Tongue (tissue), 3 donors: ENCODE measurements at places on chromosomes 6 and 20. TPM values are rescaled to one million over a fixed set of nuclear protein-coding genes. Genes with fewer than 3 reads are reported as not detected.
A peak's percentile ranks its signal among the peaks of the same experiment; 100 is the strongest.

DNA sequence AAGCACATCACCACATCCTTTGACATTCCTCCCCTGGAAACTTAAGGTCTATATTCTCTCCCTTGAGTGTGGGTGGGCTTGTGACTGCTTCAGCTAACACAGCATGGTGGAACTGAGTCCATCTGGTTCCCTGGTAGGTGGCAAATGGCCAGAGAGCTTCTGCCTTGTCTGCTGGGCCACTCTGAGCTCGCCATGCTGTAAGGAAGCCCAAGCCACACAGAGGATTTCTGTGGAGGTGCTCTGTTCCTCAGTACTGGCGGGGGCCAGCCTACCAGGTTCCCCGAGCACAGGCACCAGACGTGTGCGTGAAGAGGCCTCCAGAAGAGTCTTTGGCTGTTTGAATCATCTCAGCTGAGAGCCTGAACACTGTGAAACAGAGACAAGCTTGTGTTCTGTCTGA, 41.6 kb upstream of the PMEPA1 start:
- DNase-seq: no peak

DNA sequence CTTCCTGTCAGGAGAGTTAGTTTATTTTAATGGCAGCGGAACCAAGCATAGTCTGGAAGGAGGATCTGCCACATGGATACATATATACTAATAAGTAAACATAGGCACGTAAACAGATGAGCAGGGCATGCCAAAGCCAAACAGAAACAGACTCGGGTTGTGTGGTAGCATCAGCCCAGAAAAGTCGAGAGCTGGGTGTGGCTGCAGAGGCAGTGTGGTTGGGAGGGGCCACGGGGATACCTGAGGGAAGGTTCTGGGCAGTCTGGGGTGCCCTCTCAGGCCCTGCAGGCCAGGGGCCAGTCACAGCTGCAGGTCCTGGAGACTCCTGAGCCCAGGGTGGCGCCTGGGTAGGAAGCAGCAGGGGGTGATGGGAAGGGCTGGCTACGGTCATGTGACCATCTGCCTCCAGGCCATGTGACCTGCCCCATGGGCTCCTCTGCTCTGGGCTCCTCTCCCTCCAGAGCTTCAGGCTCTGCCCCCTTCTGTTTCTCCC, 42.8 kb upstream of the MRPS10 start:
- no peak for DNase-seq

DNA sequence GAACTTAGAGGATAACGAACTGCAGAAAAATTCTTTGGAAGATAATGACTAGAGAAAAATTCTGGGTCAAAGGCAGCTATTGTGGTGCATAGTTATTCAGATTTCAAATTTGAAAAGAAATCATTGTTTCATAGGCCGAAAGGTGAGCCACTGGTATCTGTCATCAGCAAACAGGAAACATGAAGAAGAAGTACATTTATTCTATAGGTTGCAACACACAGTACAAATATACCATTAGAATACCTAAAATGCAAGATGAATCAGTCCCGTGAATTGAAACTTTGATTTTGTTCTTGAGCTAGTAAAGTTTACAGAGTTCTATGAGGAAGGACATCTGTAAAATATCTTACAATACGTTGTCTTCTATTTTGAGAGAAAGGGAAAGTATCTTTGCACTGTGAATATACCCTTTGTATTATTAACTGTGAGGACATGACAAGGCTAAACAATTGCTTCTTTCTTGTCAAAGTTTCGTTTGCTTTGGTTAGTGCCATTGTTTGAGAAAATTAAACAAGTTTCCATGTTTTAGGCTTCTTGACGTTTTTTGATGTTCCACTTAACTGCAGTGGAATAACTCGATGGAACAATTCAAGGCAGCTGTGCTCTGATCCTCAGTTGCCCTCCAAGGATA, 84.7 kb downstream of the HDGFL1 start:
- peak; percentile 26 for DNase-seq

DNA sequence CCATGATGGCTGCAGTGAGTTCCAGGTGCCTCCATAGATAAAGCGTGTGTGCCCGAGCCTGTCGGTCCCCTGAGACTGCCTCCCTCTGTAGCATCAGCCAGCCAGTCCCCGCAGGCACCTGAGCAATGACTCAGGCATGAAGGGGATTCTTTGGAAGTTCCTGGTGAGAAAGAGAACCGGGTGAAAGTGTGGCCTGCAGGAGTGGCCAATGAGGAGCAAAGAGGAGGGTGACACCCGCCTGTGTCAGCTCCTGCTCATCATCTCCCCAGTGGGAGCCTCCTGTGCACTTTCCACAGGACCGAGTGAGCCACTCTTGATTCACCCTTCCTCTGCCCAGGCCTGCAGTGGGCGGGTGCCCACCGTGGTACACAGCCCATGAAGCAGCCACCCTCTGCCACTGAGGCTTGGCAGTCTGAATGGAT, 71.2 kb upstream of the PTPN1 start:
- no peak for DNase-seq

GRCh38 chr6:160952633-160953281, 38.8 kb upstream of the MAP3K4 start:
- DNase-seq: no peak

DNA sequence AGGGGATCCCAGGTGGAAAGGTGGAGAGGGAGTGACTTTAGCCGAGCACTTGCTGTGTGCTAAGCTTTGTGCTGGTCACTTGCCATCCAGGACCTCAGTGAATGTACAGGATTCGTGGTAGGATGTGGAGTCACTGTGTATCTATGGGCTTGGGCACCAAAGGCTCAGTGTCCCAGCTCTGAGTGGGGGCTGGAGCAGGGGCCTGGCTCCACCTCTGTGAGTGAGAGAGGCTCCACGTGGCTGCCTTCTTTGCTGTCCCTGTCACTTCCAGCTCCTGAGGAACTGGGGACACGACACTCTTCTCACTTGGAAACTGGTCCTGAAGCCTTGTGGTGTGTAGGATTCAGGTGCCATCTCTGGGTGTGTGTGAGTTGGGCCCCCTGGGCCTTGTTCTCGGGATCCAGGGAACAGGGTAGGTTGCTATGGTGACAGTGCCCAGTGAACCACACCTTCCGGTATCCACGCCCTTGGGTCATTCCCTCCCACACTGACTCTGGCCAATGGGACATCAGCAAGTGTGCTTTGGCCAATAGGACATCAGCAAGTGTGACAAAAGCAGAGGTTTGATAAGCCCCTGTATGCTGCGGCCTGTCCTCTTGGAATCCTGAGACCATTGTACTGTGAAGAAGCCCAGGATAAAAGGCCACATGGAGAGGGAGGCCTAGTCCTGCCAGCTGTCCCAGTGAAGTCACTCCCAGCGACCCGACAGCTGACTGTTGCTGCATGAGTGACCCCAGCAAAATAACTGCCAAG, 87.7 kb downstream of the CDH22 start:
- DNase-seq: peak; percentile 82

DNA sequence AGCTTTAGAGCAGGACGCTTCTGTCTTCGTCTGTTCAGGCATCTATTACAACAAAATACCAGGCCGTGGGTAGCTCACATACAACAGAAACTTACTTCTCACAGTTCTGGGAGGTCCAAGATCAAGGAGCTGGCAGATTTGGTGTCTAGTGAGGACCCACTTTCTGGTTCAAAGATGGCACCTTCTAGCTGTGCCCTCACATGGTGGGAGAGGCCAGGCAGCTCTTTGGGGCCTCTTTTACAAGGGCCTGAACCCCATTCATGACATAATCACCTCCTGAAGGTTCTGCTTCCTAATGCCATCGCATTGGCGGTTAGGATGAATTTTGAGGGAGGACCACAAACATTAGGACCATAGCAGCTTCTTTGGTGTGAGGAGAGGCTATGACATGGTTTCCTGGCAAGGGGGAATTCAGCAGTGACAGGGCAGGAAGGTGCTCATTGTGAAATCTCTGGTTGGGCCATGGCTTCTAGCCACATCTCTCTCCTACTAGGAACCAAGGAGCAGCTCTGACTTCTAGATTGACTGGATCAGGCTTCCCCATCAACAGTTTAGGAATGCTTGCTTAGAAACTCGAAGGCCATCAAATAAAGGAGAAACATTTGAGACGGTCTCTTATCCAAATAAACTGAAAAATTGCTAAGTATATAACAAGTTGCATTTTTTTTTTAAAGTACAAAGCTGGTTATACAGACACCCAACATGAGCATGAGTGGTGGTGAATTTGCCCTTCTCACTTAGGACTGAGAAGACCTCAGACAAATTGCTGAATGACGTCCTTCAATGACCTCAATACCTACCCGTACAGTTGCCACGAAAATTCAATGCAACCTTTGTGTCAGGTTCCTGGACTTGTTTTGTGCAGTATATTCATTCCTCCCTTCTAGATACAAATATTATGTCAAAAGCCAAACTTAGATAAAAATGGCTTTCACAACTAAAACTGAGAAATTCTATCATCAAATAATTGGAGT, 140.7 kb downstream of the ZDHHC14 start:
- DNase-seq: no peak

- no peak for DNase-seq
These were observed 3.1 kb downstream of the BMP6 start for GRCh38 chr6:7728855-7729590.

DNA sequence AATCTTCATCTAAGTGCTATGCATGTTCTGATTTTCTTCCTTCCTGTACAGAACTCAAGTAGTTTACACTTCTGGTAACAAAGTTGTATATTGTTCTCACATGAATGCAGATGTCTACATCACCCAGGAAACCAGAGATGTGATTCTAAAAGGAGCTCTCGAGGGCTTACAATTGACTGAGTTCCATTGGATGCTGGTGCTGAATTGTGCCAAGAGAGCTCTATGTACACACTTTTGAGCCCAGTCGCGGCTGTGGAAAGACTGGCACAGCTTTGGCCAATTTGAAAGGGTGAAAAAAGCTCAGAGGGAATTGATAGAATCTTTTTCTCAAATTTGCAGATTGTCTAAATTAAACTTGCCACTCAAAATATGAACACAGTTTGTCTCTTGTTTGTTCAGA, 340.7 kb downstream of the LMBRD1 start:
- peak; percentile 27 for DNase-seq

DNA sequence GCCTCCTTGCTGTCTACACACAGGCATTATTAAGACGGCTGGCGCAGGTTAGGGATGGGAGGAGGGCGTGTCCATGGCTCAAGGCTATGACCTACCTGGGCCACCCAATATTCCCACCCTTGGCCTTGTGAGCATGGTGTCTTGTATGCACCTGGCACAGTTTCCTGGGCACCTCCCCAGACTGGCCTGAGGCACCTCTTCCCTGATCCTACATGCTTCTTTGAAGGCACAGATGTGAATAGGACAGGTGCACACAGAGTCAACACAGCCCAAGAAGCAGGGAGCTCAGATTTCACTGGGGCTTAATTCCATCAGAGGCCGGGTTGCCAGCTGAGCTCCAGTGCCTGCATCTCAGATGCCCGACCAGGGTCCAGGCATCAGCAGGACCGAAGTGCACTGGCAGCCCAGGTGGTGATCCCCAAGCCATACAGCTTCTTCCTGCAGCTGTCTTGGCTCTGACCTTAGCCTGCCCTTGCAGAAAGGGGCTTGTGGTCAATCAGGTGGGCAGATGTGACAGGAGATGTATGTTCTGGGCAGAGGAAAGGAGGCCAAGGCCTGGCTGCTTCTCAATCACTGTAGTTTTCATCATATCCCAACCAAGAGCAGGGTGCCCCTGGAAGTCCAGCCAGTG, 287.7 kb downstream of the CLIC5 start:
- DNase-seq: peak; percentile 60

- no peak for DNase-seq
These were observed 214.8 kb upstream of the BTBD3 start for GRCh38 chr20:11702721-11703518.

DNA sequence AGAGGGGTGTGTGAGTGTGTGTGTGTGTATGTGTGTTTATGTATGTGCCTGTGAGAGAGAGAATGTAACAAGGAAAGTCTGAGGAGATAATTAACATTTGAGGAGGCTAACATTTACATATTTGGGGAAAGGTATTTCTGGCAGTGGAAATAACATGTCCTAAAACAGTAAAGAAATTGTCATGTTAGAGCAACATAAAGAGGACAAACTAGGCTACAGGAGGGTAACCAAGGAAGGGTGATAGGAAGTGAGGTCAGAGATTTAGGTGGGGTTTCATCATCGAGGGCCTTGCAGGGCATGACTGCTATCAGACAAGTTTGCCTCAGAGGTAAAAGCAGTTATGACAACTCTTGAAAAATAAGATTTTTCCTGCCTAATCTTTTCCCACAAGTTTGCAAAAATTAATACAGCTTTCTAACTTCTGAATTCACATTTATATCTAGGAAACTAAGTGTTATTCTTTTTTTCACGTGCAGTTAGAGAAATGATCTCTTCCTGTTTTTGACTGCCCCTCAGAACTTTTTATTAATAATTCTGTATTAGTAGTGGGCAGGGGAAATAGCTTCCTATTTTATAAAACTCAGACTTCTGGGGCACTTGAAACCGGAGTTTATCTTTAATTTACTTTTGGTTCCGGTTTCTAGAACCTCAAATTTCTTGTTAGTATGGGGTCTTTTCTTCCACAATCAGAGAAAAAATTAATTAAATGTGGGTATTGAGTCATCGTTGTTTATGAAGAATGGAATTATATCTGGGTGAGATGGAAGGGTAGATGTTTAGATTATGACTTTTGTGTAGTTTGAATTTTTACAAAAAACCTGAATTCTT, 30.5 kb upstream of the RHAG start:
- no peak for DNase-seq

- DNase-seq: no peak
These were observed 6.7 kb upstream of the HSF2 start for GRCh38 chr6:122392564-122393350.

GRCh38 chr20:25499855-25500434, 85.4 kb downstream of the NINL start:
- no peak for DNase-seq

DNA sequence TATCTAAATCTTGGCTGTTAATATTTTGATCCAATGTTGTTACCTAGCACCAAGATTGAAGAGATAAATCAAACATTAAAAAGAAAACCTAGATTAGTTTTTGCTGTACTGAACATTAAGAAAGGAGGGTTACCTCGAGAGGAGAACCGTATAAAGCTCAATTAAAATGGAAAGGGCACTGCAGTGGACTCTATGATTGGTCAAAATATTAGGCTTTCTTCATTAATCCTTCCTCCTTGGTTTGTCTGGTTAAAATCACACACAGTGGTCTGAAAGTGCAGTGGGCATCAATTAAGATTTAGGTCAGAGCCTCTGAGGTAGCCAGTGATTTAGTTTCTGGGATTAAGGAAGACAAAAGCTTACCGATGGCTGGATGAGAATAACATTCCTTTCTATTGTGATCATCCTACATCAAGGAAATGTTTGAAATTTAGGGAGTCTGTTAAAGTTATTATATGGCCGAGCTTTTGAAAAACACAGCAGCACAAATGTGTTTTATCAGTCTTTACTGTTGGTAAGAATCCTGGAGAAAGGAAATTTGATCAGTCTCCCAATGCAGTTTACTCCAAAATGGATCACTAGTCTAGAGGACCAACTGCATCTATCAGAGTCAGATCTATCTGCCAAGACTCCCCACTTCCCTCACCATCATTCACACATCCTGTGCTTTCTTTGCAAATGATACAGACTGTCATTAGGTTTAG, 134.6 kb upstream of the NEDD9 start:
- peak; percentile 41 for DNase-seq

The PKIB gene
- 7.1 TPM for total RNA-seq

The TAAR2 gene
- not detected for total RNA-seq

The HSF2 gene
- 106 TPM for total RNA-seq

The HLA-DPA1 gene
- total RNA-seq: 15.6 TPM

The ULBP3 gene
- total RNA-seq: 1.8 TPM

The ARFGEF2 gene
- total RNA-seq: 83.8 TPM

The SLPI gene
- total RNA-seq: 181 TPM

The DOK5 gene
- total RNA-seq: 20.1 TPM

The SMPDL3A gene
- total RNA-seq: 11.3 TPM
